ENCODE measurements at places on chromosomes 6 and 20. TPM values are rescaled to one million over a fixed set of nuclear protein-coding genes. Genes with fewer than 3 reads are reported as not detected.

SOBP gene
- total RNA-seq: 17.8 TPM

ENPP1 gene
- total RNA-seq: 1.1 TPM

KCNK15 gene
- total RNA-seq: not detected

BTNL2 gene
- total RNA-seq: not detected

- no peaks in the 10 kb centered on the region for H3K4me1 ChIP-seq
- no peak overlapping the region for H3K4me3 ChIP-seq
- DNase-seq: no peak
Measured at GRCh38 chr6:4102687-4103244, 23.8 kb upstream of the FAM217A start.

GRCh38 chr6:1059596-1059995, 252.3 kb upstream of the FOXQ1 start:
- no peak for DNase-seq
- H3K36me3 ChIP-seq: no peaks in the 10 kb centered on the region
- H3K27me3 ChIP-seq: no peaks in the 10 kb centered on the region

DNA sequence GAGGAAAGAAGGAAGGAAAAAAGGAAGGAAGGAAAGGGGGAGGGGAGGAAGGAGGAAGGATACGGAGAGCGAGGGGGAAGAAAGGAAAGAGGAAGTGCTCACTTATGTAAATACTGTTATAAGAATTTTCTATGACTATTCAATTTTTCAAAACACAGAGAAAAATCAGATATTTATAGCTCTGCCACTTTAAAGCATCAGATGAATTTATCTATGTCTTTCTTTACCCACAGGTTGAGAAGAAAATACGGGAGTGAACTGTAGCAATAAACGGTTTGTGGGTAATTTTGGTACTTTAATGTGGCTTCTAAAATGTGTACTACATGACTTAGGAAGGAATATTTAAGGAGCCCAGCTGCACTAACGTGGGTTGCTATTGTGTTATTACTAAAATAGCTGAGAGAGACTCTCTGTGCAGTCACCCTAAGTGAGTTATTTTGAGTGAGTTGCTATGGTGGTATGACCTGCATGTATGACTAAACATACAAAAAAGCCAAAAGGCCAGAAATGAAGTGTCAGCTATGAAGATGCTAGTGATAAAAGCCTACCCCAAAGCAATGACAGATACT, 225.5 kb downstream of the SOD2 start:
- peaks cover 72% of the 10 kb centered on the region for H3K4me1 ChIP-seq
- H3K36me3 ChIP-seq: peaks cover 2% of the 10 kb centered on the region
- H3K27ac ChIP-seq: peak overlapping the region; percentile 100

- no peak overlapping the region for H3K4me3 ChIP-seq
- no peak for DNase-seq
- no peaks in the 10 kb centered on the region for H3K4me1 ChIP-seq
- H3K27me3 ChIP-seq: no peaks in the 10 kb centered on the region
- no peak overlapping the region for H3K27ac ChIP-seq
- no peaks in the 10 kb centered on the region for H3K36me3 ChIP-seq
Measured at GRCh38 chr20:48618052-48618451, 209.7 kb downstream of the PREX1 start.

DNA sequence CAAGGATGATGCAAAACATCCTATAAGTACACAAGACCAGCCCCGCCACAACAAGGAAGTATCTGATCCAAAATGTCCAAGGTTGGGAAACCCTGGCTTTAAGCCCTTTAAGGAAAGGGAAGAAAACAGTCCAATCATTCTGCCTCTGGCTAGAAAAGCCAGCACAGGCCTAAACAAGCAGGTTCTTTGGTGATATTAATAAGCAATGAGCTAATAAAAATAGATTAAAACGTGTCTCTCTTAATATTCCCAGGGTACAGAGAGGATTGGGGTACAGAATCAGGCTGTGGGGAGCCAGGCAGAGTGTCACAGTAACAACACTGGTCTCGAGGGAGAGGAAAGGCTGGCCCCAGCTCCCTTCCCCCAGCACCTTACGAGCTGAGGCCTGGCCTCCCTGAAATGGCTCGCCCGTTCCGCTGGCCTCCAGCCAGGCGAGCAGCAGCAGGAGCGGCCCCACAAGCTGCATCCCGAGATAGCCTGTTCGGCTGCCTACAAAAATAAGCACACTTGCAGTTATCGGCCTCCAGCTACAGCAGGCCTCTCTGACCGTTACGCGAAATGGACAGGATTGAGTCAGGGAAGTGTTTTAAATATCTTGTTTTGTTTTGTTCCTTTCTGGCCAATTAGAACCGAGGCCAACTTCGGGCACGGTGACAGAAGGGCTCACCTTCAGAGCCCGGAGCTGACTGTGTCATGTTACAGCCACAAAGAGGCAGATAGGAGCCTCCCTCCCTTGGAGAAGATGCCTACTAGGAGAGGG, 4.0 kb upstream of the ZMYND8 start:
- H3K36me3 ChIP-seq: no peaks in the 10 kb centered on the region
- peaks cover 50% of the 10 kb centered on the region for H3K4me1 ChIP-seq
- peak; percentile 77 for DNase-seq

DNA sequence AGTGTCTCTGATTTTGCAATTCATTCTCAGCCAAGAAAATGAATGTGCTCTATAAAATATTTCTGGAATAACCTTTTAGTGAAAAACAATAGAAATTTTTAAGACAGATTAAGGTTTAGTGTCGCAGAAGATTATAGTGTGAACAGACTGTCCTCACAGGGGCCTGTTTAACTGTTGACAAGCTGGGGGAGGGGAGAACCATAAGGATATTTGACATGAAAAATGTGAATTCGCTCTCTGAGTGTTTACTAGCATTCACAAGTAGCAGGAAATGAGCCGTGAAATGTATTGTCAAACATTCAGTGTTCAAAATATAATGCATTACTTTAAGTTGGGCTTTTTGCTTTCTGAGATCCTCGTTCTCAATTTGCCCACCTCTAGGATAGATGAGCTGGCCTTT, 134.8 kb upstream of the TSHZ2 start:
- no peak overlapping the region for H3K27ac ChIP-seq
- H3K27me3 ChIP-seq: no peaks in the 10 kb centered on the region
- H3K4me1 ChIP-seq: no peaks in the 10 kb centered on the region
- DNase-seq: no peak
- H3K36me3 ChIP-seq: no peaks in the 10 kb centered on the region
- H3K4me3 ChIP-seq: no peak overlapping the region

- no peaks in the 10 kb centered on the region for H3K36me3 ChIP-seq
- H3K4me3 ChIP-seq: no peak overlapping the region
- peak overlapping the region; percentile 99 for H3K27ac ChIP-seq
- no peaks in the 10 kb centered on the region for H3K27me3 ChIP-seq
- H3K4me1 ChIP-seq: peaks cover 100% of the 10 kb centered on the region
Measured at GRCh38 chr6:40723967-40724366, 136.8 kb upstream of the LRFN2 start.

- peaks cover 4% of the 10 kb centered on the region for H3K27me3 ChIP-seq
- H3K27ac ChIP-seq: no peak overlapping the region
- no peak for DNase-seq
- no peaks in the 10 kb centered on the region for H3K36me3 ChIP-seq
Measured at GRCh38 chr20:46624946-46625345, 26.3 kb downstream of the SLC13A3 start.

DNA sequence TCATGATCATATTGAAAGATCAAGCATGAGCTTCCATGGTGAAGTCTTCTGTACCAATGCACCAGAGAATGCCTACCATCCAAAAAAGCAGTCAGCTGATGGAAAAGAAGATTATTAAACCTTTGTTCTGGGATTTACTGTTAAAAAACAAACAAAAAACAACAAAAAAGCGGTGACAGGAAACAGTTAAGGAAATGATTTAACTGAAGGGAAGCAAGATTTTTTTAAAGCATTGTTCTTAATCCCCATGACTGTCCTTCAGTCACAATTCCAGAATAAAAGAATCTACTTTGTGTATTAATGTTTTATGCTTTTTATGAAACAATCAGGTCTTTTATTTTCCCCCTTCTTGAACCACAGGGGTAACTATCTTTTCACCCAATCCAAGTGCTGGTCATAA, 23.9 kb downstream of the FAM162B start:
- H3K27me3 ChIP-seq: no peaks in the 10 kb centered on the region
- peaks cover 8% of the 10 kb centered on the region for H3K36me3 ChIP-seq
- H3K27ac ChIP-seq: no peak overlapping the region
- DNase-seq: no peak
- H3K4me1 ChIP-seq: no peaks in the 10 kb centered on the region

DNA sequence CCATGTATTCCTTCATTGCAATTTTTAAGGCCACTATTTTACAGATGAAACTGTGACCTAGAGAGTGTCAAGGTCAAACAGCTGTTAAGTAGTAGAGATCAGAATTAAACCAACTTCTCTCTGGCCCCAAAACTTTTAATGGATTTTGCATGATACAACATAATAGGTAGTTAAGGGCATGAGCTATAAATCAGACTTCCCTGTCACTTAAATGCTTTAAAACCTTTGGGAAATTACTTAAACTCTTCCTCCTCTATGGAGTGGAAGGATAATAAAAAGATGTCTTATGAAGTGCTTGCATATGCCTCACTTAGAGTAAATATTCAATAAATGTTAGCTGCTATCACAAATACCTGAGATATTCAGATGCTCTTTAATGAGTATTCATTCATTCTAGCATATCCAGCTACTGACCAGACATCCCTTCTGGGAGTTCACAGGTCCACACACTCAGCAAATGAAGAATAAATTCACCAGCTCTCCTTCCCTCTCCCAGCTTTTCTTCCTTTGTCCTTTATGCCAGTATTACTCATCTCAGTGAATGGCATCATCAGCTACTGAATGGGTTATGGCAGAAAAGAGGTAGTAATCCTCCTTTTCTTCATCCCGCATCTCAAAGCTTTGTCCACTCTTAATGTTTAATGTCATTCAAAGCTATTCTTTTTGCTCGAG, 36.2 kb downstream of the EYA4 start:
- no peak for DNase-seq
- H3K27ac ChIP-seq: no peak overlapping the region
- no peaks in the 10 kb centered on the region for H3K27me3 ChIP-seq
- H3K4me3 ChIP-seq: no peak overlapping the region
- no peaks in the 10 kb centered on the region for H3K36me3 ChIP-seq

DNA sequence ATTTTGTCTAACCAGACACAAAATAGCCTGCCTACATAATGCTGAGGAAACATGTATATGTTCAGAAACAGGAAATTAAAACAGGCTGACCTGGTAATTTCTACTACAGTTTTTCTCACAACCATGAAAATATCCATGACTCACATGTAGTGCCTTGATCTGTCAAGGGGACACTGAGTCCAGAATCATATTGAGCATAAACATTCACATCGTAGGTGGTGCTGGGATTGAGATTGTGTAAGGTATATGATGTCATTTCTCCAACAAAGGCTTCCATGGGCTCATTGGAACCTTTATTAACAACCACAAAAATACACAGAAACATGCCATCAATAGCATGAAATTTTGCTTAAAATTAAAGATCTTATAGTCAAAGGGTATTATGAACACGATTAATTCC, 80.9 kb downstream of the COL12A1 start:
- no peaks in the 10 kb centered on the region for H3K36me3 ChIP-seq
- no peak overlapping the region for H3K27ac ChIP-seq
- H3K27me3 ChIP-seq: no peaks in the 10 kb centered on the region
- H3K4me3 ChIP-seq: no peak overlapping the region

Data from Karpas-422 (cell line).